ENCODE measurements at places on chromosomes 11 and 22. TPM values are rescaled to one million over a fixed set of nuclear protein-coding genes. Genes with fewer than 3 reads are reported as not detected.

The CELSR1 gene
- total RNA-seq: 0.04 TPM

The MPPED2 gene
- 0.62 TPM for total RNA-seq

The SCGB1D2 gene
- not detected for total RNA-seq

The PAK1 gene
- 43.0 TPM for total RNA-seq

The NXF1 gene
- total RNA-seq: 111 TPM

The LBHD1 gene
- 22.6 TPM for total RNA-seq

GRCh38 chr11:128324531-128325141 lies 262.7 kb downstream of the ETS1 start:
- DNase-seq: peak; percentile 79

GRCh38 chr22:37823134-37823985 lies at the start of gene GALR3:
Gene GALR3, plus strand, starts transcription at chr22:37823382. Its CDS starts 25 bp downstream, at chr22:37823407.
- no peak for DNase-seq

DNA sequence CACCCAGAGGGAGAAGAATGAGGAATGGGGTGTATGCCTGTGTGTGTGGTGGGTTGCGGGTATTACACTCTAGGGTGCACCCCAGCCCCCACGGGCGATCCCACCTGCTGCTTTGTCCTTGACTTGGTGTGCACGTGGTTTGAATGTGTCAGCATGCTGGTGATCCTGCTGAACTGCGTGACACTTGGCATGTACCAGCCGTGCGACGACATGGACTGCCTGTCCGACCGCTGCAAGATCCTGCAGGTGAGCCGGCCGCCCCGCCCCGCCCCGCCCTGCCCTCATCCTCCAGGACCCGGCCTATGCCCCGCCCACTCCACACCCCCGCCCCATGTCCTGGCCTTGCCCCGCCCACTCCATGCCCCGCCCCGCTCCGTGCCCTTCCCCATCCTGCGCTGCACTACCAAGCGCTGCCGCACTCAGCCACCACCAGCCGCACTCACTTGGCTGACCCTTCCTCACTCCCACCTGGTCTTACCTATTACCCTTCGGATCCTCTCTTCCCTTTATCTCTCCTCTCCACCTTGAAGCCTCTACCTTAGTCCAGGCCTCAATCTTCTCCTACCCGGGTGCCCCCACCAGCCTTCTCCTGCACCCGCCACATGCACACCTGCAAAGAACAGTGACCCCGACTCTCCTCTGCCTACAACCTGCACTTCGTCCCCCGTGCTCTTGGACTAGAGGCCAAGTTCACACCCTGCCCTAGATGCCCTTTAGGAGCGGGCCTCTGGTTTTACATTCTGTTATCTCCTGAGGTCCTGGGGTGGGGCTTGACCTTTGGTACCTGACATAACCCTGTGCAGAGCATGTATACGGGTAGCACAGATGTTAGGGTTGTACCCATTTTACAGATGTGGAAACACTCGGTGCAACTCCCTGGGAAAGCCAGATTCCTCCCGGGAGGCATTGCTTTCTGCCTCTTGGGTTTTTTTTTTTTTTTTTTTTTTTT lies 27.7 kb downstream of the CACNA1I start:
- DNase-seq: peak; percentile 72

DNA sequence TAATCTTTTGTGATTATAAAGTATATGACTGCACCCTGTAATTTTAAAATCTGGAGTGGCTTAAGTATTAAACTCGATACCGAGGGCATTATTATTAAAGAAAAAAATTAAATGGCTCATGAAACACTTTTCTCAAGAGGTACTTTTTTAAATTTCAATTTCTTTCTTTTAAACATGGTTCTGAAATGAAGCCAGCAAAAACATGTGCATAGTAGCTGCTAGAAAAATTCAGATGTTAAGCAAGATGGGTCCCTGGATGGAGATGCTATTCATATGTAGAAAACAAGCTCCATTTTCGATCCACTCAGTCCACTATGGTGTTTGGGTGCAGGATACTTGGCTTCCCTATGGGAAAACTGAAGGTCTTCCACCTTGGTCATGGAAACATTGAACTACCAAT lies 189.5 kb downstream of the PGR start:
- DNase-seq: no peak

DNA sequence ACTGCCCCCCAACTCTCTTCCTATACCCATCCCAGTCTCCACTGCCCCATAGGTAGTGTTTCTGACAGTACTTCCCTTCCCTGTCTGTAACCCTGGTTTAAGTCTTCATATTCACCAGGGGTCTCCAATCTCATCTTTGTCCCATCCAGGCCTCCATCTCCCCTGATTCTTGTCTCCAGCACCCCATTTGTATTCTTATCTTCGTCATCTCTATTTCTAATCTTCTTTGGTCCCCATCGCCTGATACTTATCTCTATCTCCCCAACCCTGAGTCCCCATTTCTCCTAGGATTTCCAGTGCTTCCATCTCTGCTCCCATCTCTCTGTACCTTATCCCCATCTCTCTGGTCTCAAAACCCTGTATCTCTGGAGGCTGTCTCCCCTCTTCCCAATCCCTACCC lies 1.8 kb downstream of the PHOX2A start:
- DNase-seq: no peak

- DNase-seq: no peak
These were observed 113.5 kb downstream of the MN1 start for GRCh38 chr22:27687984-27688545.

DNA sequence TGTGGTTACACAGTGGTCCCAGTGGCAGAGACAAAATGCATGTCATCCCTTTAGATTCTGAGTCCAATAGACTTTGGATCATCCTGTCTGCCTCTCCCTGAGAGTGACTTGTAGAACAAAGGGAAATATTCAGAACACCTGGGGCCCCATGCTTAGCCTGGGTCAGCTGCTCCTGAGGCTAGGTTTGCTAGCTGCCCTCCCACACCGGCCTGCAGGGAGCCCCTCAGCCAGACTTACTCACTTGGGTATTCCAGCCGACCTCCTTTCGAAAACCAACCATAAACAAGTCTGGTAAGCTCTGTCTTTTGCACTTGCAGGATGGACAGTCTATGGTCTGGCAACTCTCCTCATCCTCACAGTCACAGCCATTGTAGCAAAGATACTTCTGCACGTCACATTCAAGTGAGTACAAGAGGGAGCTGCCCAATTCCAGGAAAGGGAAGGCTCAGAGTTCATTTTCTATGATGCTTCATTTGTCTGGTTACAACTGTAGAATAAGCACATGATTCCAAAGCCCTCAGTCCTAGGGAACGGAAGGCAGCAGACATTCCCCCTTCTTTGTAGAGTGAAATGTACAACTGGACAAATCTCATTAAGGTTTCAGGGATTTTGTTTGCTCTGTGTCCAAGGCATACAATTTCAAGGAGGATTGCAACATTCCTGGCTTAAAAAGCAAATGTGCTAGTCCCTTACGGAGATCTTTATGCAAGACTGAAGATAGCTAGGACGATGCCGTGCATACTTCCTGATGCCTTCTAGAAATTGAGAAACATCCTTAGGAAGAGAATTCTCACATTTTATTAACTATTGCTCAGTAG lies 65.5 kb upstream of the EMID1 start:
- DNase-seq: no peak

DNA sequence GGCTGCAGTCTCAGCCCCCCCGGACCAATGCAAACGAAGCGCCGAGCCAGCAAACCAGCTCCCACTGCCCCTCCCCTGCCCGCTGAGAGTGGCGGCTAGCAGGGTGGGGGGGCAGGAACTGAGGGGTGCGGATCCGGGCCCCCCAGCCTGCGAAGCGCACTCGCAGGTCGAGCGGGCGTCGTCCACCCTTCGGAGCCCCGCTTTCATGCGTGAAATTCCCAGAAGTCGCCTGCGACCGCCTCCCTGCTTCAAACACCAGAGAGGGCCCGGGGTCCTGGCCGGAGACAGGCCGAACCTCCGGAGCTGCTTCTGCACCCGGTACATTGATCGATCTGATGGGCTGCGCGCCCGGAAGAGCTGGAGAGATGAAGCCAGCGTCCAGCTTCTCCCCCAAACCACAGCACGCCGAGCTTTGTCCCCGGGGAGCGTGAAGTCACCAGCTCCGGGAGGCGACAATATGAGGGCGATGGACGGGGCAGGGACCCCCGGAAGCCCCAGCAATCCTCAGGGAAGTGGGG lies 646 bp upstream of the PATZ1 start:
- peak; percentile 61 for DNase-seq
